ENCODE measurements at places on chromosomes 12 and 14. TPM values are rescaled to one million over a fixed set of nuclear protein-coding genes. Genes with fewer than 3 reads are reported as not detected.

The NR1H4 gene
- not detected for total RNA-seq

GRCh38 chr12:74614426-74614825 lies 76.8 kb downstream of the ATXN7L3B start:
- DNase-seq: no peak

The GPR135 gene
- 0.64 TPM for total RNA-seq

DNA sequence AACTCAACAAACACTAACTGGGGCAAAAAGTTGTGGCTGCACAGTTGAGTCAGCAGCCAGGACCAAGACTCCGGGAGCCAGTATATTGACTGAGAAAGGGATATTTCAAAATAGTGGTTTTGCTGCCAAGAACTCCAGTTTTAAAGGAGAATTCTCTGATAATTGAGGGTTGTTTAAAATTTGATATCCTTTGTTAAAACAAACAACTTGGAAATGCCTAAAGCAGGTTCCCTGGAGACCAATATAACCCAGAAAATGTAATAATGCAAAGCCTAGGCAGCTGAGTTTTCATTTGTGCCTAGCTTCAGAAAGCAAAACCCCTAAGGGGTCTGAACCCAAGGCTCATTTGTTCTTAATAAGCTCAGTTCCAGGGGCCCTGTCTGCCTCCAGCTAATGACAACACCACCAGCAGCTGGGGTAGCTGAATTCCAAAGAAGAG lies 311.7 kb upstream of the CCDC196 start:
- no peak for DNase-seq

The GNPTAB gene
- total RNA-seq: 40.4 TPM

DNA sequence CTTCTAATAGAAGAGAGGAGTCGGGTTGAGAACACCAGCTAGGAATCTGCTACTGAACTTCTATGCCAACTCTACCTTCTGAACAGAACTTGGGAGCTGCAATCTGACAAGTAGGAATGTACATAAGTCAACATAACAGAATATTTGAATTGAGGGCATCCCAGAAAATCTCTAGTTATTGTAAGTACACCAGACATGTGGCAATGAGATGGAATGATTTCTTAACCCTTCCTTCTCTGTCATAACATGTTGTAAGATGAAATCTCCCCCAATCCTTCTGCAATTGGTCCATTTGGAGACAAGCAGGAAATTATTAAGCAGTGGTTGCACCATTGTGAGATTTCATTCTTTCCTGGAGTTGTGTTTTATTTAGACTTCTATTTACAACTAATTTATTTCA lies 68.7 kb upstream of the TMPO start:
- DNase-seq: no peak

GRCh38 chr12:95984682-95985081 lies 11.5 kb downstream of the HAL start:
- no peak for DNase-seq

The C12orf54 gene
- total RNA-seq: not detected

All from CD8-positive, alpha-beta T cell (primary cell).